ENCODE measurements at places on chromosomes 12 and 14.

GRCh38 chr14:36835128-36835527 lies 173.5 kb downstream of the PAX9 start:
- DNase-seq: no peak

DNA sequence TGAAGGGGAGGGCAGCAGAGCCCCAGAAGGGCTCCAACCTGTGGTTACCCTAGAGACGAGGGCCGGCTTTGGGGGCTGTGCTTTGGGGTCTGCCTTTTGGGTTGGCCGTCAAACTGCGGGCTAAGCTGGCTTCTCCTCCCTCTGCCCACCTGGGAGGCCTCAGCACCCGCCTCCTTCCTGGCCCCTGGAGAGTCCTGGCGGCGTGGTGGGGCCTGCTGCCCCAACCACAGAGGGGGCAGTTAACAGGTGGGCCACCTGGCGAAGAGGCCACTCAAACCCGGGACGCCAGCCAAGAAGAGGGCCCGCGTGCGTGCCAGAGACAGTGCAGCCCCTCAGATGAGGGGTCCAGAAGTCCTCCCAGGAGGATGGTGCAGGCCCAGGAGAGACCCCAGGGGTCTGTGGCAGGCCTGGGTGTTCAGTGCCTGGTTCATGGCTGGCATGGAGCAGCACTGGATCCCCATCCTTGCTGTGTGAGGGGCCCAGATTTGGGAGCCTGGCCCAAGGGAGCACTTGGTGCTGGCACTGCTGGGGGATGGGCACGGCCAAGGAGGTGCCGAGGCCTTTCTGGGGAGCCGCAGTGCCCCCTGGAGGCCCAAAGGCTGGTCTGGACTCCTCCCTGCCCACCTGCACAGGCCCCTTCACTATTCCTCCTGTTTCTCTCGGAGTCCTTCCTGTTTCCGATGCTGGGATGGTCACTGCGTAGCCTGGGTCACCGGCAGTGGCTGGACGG lies 48.8 kb downstream of the LRCOL1 start:
- DNase-seq: no peak

DNA sequence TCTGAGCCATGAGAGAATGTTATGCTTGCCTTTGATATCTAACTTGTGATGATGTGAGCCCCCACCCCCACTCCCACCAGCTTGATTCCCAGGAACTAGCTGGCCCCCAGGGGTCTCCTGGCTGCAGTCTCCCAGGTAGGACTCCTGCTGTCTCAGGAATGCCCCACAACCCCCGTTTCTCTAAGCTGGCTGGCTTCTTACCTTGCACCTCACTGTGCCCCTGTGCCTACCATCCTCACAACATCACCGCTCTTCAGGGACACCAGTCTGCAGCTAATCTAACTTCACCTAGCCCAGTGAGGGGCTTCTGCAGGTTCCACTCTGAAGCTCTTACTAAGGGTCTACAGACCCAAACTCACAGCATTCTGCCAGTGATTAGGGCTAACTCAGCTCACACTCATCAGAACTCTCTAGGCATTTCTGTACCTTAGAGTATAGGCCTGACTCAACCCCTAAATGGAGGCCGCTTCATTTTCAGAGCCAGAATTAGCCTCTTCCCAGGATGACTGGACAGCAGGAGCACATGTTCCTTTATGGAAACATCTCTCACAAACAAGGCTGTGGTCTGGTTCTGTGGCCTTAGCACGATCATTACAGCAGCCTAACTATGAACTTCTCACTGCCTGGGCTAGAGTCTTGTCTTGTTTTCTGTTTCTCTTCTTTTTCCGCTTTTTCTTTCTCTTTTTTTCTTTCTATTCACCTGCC lies 72.8 kb upstream of the IFNG-AS1 start:
- DNase-seq: no peak

GRCh38 chr14:71773898-71774481 lies 158.2 kb upstream of the RGS6 start:
- DNase-seq: no peak

GRCh38 chr12:46555406-46555852 lies 182.9 kb upstream of the SLC38A2 start:
- DNase-seq: no peak

GRCh38 chr12:1064317-1064716 lies 73.3 kb downstream of the ERC1 start:
- DNase-seq: no peak

- DNase-seq: no peak
Measured at GRCh38 chr14:100735271-100735670, 8.6 kb downstream of the DLK1 start.

GRCh38 chr14:22900081-22900799 lies 17.2 kb downstream of the REM2 start:
- no peak for DNase-seq

- DNase-seq: no peak
Measured at GRCh38 chr14:50545618-50546017, 13.2 kb upstream of the MAP4K5 start.

- DNase-seq: no peak
Measured at GRCh38 chr12:105233041-105233905, 2.7 kb downstream of the APPL2 start.

DNA sequence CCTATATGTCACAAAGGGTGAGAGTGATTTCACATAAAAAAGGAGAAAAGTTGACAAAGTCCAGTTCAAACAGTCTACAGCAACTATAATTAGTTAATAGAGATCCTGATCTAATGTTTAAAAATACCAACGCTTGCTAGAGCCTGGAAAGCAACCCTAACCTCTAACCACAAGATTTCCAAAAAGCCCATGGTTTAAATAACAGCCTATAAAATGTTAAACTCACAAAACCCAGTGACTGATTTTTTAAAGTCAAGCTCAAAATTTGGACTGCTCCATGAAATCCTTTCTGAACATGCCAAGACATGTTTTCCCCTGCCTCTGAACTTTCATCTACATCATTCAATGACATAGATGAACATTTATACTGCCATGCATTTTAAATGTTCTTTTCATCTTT lies 81.6 kb downstream of the PLEKHG7 start:
- DNase-seq: no peak

GRCh38 chr14:80781972-80782367 lies 159.6 kb downstream of the CEP128 start:
- DNase-seq: no peak

DNA sequence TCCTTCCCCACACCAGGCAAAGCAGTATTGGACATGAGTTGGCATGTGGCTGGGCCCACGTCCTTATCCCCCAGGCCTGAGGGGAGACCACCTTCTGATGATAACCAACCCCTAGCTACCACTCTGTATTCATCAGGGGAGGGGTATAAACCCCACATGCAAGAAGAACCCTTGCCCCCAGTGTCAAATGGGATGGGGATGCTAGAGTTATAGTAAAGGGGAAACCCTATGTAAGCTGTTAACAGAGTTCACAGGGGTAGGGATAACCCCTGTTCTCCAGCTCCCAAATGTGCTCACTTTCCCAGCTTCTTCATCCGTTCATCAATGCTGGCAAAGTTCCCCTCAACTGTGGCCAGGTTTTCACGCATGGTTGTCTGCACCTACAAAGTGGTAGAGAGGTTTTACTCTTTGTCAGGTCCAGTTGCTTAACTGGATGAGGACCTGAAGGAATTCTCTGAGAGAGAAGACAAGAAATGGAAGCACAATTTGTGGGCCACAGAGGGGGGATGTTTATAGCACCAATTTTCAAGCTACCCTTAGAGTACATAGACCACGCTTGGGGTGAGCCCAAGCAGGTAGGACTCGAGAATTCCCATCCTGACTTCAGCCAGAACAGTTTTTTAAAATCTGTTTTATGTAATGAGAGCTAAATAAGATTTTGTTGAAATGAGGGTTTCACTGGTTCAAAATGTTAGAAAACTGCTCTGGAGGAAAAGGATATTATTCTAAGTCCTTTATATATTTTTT lies 7.9 kb downstream of the MBD6 start:
- no peak for DNase-seq

GRCh38 chr14:101216366-101217079 lies 313.0 kb upstream of the RTL1 start:
- no peak for DNase-seq

DNA sequence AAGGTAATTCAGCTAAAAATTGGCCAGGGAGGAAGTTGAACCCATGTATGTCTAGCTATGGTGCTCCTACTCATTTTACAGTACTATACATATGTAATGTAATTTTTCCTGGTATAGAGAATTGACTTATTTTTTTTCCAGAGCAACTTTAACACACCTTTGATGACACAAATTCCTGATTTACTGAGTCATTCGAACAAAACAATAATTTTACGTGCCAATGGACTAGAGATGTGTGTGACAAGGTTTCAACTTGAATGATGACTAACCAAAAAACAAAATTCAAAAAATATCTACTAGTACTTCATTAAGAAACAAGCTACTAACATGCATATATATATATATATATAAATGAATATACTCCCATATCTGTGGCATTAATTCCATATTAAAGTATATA lies 180.5 kb downstream of the KITLG start:
- DNase-seq: no peak

- DNase-seq: no peak
Measured at GRCh38 chr12:98572010-98572409, 21.5 kb upstream of the SLC25A3 start.

- DNase-seq: no peak
Measured at GRCh38 chr12:112938751-112939150, 477 bp downstream of the OAS3 start.

GRCh38 chr12:95150501-95150900 lies 66.8 kb downstream of the FGD6 start:
- no peak for DNase-seq

DNA sequence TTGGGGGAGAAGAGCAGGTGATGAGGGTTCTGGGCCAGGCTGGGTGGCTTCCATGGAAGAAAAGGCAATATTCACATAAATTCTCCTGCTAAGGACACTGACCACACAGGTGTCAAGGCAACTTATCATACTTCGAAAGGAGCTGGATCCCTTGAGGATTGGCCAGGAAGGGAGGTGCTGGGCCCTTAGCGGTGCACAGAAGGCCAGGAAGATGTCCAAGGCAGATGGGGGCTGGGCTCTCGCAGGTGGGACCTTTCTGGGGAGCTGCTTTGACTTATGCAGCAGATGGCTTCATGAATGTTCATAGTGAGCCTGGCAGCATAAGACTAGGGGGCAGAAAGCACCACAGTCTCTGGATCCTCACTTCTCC lies 3.9 kb downstream of the CD63 start:
- DNase-seq: no peak

- no peak for DNase-seq
Measured at GRCh38 chr12:98402091-98402490, 113.3 kb upstream of the TMPO start.

DNA sequence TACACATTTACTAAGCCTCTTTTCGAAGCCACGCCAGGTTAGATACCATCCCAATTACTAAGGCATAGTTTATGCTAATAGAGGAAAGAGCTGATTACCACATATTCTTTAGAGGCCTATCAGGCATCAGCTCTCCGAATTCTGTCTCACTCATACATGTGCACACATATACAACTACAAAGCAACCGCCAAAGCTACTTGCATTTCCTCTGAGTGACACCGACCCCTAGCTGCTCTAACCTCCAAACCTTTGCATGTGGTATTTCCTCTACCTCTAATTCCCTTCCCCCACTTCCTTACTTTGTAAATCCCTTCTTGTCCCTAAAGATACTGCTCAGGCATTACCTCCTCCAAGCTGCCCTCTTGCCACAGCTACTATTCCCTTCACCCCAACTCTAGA lies 107.2 kb downstream of the DUSP6 start:
- DNase-seq: no peak

GRCh38 chr14:93395231-93395630 lies 35.5 kb upstream of the UNC79 start:
- DNase-seq: no peak

DNA sequence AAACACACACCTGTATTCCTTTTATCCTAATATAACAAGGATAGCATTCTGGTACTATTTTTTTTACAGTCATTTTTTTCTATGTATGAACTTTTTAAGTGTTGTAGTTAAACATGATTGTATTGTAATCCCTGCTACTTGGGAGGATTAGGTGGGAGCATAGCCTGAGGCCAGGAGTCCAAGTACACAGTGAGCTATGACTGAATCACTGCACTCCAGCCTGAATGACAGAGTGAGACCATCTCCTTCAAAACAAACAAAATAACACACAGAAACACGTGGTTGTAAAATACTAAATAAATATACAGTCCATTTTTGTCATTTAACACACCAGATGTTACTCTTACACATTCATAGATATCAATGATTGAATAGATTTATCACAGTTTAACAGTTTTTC lies 56.9 kb downstream of the MAP4K5 start:
- DNase-seq: no peak

- DNase-seq: no peak
Measured at GRCh38 chr12:132476038-132476414, 13.9 kb upstream of the FBRSL1 start.

DNA sequence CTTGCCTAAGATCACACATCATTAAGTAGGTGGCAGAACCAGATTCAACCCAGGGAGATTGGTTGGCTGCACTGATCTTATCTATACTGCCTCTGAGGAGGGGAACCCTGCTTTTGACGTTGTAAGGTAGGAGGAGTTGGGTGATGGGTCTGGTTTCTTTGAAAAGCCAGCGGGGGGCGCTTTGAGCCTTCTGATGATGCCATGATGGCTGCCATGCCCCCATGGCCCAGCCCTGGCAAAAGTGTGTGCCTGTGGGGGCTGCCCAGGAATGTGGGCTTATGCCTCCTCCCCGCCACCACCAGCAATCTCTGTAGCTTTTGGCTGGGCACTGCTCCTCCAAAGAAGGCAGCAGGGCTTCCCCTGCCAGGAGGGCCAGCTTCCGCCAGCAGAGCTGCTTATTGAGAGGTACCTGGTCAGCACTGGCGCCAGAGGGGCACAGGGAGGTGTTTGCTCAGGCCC lies 224.3 kb downstream of the SLC41A2 start:
- peak; percentile 54 for DNase-seq

DNA sequence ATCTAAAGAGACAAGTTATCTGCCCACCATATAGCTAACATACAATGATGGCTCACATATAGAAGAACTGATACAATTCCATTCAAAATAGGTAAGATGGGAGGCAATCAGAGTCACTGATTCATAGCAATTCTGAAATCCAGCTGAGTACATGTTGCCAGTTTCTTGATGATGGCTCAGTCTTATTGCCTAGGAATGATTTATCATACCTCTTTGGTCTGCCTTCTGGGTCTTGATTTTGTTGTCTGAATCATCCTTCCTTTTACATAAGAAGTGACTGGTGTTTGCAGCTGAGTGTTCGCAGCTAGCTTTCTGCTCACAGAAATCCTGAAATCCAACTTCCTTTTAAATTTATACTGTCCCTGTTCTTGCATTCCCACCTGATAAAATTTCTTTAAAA lies 463.2 kb upstream of the MGAT4C start:
- DNase-seq: no peak

GRCh38 chr12:18552829-18553228 lies 185.0 kb downstream of the PLCZ1 start:
- DNase-seq: no peak

GRCh38 chr14:35301735-35302528 lies 9.8 kb downstream of the PSMA6 start:
- no peak for DNase-seq

GRCh38 chr14:38469156-38469555 lies 213.3 kb upstream of the CLEC14A start:
- no peak for DNase-seq

GRCh38 chr12:131803961-131804521 lies 24.2 kb upstream of the MMP17 start:
- DNase-seq: no peak
